ENCODE measurements at places on chromosomes 3 and 15.

DNA sequence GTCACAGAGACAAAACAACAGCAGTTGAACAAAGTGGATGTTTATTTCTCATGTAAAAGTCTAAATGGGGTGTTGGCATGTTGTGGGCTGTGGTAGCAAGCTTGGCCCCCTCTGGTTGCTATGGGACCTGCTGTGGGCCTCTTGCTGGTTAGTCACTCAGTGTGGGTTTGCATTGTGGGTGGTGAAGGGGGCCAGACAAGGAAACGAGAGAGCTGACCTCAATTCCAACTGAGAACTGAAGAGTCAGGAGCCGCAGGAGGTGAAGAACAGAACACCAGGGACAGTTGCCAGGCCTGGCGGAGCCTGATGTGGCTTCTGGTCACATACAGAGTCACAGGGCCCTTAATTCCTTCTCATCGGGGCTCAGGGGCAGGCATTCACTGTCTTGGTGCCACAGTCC, 1.9 kb upstream of the ADPGK start:
- DNase-seq: no peak

- no peak for DNase-seq
These were observed 33.3 kb downstream of the PLD1 start for GRCh38 chr3:171776839-171777583.

DNA sequence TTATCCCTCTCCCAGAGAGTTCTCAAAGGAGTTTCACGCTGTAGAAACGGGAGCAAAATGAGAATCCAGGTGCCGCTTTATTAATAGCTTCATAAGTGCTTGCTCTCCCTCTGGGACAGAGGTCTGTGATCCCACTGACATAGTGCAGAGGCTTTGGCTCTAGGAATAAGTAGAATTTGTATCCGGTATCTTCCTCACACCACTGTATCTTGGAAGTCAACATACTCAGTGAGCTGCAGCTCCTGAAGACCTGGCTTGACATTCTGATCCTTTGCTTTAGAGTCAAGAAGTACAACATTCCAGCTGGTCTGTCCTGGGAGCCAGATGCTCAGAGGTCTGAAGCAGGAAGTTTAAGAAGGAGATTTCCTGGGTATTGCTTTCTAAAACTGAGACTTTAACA, 323.0 kb downstream of the LPP start:
- DNase-seq: no peak

DNA sequence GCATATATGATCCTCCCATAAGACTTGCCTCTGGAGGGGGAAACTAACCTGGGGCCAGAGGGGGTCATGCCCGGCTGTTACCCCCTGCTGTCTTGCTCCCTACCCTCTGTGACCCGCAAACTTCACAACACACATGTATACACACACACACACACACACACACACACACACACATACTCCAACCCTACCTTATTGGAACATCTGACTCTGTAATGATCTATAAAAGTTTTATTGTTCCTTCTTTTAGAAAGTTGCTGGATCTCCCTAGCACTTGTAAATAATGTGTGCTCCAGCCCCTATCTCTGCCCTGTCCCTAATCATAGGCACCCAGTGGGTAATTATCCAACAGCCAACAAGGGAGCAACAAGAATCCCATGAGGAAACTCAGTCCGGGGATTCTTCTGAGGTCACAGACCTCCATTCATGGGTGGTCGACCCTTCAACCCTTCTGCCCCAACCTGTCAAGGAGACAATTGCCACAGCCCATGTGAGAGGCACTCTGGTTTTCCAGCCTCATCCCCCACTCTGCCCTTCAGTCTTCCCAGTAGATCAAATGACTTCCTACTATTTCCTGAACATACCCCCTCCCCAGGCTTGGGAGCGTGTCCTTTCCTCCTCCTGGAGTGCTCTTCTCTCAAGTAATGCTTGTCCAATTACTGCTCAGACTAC, 14.0 kb upstream of the TPM1 start:
- DNase-seq: no peak

- no peak for DNase-seq
These were observed 19.4 kb downstream of the RBP1 start for GRCh38 chr3:139519998-139520737.

GRCh38 chr3:25043749-25044148, 384.3 kb upstream of the RARB start:
- no peak for DNase-seq

- DNase-seq: no peak
These were observed 77.5 kb upstream of the IL12A start for GRCh38 chr3:159910991-159911663.

GRCh38 chr3:16063603-16064002, 110.9 kb upstream of the GALNT15 start:
- no peak for DNase-seq
